ENCODE measurements at places on chromosomes 7 and 10.

GRCh38 chr10:88800152-88801125 is 2.1 kb upstream of the LIPM start:
- no peak for DNase-seq

GRCh38 chr10:93006435-93007039 is 54.1 kb upstream of the CYP26C1 start:
- no peak for DNase-seq

DNA sequence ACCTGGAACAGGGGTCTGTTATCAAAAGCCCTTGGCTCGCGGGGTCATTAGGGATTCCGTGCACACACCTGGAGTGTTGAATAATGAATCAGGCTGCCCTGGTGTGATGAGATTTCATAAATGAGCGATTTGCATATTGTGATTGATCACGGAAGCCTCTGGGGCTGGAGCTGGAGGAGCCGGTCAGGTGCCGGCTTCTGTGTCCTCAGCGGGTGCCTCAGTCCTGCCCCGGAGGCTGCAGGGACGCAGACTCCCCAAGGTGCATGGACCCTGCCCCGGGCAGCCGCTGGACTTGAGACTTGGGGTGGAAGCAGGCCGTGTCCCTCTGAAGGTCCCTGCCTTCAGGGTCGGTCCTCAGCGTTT is 47.9 kb upstream of the ADGRA1 start:
- DNase-seq, result no peak

DNA sequence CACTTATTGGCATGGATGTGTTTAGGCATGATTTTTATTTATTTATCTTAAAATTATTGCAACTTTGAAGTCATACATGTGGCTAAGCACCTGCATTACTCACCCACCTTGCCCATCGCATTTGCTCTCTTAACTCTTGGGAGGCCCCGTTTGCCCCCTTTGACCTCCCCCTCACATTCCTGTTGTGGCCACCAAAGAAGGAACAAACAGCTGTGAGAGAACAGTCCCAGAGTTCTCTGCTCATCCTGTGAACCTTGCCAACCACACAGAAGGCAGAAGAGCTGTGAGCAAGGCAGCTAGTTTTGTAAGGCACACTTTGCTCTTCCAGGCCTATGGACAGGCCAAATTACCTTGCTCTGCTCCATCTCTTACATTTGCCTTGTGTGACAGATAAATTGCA is 23.6 kb upstream of the FGL2 start:
- DNase-seq, result no peak

- DNase-seq, result no peak
Observed at GRCh38 chr7:143381427-143382125, 431 bp downstream of the ZYX start.

DNA sequence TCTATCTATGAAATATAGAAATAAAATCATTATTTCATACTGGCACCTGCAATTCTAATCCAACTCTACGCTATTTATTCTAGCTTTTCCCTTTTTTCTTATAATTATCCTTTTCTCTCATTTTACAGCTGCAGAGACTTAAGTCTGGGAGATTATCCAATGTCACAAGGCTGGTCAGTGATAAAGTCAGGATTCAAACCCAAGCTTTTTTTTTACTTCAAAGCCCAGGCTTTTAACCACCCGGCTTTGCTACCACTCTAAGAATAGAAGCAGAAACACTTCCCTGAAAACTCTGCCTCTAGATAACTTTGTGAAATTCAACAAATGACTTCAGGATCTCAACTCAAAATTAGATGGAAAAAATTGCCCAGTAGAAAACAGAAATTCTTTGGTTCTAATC is 552.5 kb downstream of the IPMK start:
- no peak for DNase-seq

- no peak for DNase-seq
Observed at GRCh38 chr7:35355911-35356310, 102.0 kb upstream of the TBX20 start.

- DNase-seq, result no peak
Observed at GRCh38 chr7:98294326-98294725, 12.8 kb downstream of the BRI3 start.

GRCh38 chr7:88172842-88173241 is 47.0 kb downstream of the SRI start:
- DNase-seq, result no peak

- DNase-seq, result no peak
Observed at GRCh38 chr10:32627183-32627582, 181.2 kb downstream of the CCDC7 start.

Measured in T-cell (primary cell).